ENCODE measurements at places on chromosomes 13 and 19.
A peak's percentile ranks its signal among the peaks of the same experiment; 100 is the strongest.

DNA sequence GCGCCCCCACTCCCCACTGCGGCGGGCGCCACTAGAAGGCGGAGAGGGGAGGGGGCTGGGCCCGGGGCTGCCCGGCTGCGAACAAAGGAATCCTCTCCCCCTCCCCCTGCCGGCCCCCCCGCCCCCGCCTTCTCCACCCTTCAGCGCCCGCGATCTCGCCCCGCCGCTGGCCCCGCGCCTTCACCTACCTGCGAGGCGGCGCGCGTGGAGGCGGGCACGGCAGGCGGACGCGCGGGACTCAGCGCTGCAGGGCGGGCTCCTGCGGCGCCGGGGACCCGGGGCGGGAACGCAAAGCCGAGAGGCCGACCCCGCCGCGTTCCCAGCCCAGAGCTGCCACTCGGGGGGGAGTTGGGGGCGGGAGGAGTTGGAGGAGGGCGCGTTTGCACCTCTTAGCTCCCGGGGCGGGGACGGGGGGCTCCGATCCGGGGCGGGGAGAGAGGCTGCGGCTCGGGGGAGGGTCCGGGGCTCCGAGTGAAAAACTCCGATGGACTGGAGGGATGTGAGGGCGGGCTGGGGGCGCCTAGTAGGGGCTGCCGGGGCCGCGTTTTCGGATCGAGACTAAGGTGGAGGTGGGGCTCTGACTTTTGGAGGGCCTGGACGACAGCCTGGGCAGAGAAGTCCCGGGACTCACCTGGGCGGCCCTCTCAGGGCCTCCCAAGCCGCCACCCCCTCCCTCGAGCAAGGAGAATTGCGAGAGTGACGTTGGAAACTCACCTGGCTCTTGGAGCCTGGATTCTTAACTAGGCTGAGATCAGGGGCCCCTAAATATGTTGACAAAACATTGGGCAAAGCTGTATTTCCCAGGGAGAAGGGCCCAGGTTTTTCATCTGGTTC, at the start of gene FBN3:
Gene FBN3, minus strand, starts transcription at position 332 of the 834 bp plus-strand sequence. CDS start 2,112 bp downstream, outside the sequence.
- DNase-seq, result no peak

DNA sequence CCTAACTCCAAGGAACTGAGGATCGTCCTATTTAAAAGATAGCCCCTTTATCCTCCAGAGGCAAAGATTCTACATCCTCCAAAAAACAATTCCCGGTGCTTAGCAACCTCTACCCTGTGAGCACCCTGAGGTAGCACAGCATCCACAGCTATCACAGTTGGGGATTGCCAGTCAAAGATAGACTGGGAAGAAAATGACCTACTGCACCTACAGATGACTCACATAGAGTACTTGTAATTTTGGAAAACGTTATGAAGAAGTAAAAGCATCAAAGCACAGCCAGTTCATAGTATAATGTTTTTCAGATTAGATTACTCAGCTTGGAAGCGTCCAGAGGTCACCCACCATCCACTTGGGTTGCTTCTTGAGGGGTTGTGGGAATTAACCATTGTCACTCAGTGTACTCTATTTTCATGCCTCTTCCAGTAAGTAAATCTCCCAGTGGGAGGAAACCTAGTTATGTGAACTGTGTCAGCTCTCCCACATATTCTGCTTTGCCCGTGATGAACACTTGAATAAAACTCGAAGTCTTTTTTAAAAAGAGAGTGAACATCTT, 8.9 kb upstream of the FAM124A start:
- no peak for DNase-seq

- no peak for DNase-seq
Observed at GRCh38 chr13:109728791-109729731, 57.3 kb downstream of the IRS2 start.

DNA sequence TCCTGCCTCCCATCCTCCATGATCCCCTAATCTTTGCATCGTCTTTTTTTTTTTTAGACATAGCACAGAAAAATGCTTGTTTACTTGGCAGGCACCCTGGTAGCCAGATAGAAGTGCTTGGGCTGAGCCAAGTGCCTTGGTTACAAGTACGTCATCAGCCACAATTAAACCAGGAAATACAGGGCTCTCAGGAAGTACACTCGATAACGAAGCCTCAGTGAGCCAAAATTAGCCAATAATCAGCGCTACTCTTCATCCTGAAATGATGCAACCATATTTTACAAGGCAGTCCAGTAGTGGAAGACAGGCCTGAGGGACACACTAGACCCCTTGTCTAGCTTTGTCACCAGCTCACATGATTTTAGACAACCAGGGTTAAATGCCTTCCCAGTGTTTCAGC, 194.0 kb upstream of the NBEA start:
- DNase-seq, result no peak

GRCh38 chr13:27904719-27905118, 15.1 kb upstream of the PDX1 start:
- DNase-seq, result no peak

- DNase-seq, result no peak
Observed at GRCh38 chr19:1658150-1659083, 6.0 kb upstream of the TCF3 start.

DNA sequence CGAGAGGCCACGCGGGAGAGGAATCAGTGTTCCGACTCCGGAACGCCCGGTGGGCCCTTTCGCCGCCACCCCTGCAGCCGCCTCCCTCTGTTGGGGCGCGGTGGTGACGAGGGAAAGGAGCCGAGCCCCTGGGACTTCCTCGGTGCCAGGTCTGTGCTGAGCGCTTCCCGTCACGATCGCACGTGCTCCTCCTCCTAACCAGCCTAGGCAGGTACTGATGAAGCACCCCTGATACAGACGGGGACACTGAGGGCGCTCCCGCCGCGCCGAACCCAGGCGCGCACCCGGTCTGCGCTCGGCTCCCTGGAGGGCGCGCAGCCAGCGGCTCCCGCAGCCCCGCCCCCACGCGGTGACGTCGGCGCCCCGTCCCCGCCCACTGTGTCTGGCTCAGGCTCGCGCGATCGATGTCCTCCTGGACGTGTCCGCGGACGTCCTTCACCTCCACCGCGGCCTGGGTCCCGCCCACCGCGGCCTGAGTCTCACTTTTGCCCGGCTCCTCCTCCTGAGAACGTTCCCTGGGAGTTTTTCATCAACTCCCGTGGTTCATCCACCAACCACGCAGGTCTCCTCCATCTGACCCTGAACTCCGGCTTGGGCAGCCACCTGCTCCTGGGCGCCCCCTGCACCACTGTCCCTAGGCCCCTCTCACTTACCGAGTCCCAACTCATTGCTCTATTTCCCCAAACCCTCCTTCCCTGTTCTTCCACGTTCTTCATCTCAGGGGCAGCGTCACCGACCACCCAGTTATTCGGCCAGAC, 2.6 kb upstream of the KLK15 start:
- peak; percentile 76 for DNase-seq

DNA sequence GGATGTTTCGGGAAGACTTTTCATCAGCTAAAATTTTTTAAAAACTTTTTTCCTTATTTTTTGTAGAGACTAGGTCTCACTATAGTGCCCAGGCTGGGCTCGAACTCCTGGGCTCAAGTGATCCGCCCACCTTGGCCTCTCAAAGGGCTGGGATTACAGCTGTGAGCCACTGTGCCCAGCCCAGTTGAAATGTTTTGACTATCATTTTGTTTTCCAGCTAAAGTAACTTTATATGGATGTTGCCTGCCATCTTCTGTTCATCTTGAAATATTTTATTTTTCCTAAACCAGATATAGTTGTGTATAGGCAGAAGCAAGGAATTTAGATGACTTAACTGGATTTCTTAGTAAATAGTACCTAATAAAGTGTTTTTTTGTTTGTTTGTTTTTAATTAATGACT, 7.0 kb downstream of the CAB39L start:
- no peak for DNase-seq

GRCh38 chr19:12162513-12162881, 399 bp upstream of the ZNF136 start:
- no peak for DNase-seq

DNA sequence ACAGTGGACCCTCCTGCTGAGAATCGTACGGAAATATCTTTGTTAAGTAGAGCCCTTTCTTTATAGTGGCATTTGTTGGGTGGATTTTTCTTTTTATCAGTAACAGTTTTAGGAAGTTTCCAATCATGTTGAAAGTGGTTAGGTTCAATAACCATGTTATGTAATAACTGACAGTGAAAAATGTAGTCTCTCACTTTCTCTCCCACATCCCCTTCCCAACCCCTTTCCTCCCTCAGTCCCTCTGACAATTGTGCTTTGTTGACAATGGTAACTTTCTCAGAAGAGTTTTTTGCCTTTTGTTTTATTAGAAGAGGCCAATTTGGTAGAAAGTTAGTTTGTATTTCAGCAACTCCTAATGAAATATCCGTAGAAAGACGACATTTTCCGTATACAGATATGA, 77.8 kb upstream of the SLAIN1 start:
- no peak for DNase-seq

GRCh38 chr19:17170538-17171297, 44.4 kb upstream of the USE1 start:
- no peak for DNase-seq

- no peak for DNase-seq
Observed at GRCh38 chr19:31057476-31057875, 291.8 kb downstream of the TSHZ3 start.

DNA sequence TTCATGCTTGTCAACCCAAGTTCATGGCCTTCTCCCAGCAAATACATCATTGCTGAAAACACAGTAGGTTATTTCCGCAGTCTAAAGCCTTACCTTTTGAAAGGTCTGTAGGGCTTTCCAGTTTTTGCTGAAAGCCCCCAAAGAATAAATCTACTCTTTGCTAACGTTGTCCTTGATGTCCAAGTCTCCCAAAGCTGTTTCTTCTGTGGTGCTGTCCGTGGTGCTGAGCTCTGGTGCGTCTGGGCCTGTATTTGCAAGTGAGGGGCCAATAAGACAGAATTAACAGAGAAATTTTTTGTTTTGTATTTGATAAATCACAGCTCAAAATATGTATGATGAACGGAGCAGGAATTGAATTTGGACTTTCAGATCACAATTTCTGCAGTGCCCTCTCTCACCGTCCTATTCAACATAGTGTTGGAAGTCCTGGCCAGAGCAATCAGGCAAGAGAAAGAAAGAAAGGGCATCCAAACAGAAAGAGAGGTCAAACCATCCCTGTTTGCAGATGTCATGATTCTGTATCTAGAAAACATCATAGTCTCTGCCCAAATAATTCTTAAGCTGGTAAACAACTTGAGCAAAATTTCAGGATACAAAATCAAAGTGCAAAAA, 9.8 kb upstream of the LGALS16 start:
- no peak for DNase-seq

DNA sequence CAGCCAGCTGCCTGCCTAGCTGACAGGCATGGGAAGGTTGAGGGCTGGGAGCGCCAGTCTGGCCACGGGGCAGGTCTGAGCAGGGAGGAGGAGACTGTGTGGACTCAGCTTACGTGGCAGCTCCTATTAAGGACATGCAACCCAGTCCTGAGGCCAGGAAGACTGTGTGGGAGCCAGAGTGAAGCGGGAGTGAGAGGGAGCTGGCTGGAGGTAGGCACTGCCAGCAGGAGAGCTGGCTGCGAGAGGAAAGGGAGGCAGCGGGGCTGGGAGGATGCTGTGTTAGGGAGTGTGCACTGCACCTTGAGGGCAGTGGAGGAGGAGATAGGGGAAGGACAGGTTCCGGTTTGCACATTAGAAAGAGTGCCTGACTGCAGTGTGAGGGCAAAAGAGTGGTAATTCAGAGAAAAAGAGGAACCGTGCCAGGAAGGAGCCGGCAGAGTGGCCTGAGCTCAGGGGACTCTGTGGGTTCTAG, 99.2 kb downstream of the SLC7A1 start:
- no peak for DNase-seq

DNA sequence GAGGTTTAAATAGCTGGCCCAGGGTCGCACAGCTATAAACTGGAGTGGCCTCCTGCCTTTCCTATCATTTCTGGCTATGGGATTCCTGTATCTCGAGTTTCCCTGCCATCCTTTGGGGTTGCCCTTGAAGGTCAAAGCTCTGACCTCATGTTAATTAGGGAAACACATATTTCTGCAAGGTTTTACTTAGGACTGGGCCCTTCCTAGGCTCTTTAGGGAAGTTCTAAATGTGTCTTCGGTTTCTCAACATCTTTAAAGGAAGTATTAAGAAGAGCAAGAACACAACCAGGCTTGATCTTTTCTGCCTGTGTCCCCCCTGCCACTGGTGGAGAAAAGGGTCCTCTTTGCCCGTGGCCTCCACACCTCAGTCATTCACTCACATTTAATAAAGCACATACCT, 10.8 kb downstream of the LCP1 start:
- no peak for DNase-seq

DNA sequence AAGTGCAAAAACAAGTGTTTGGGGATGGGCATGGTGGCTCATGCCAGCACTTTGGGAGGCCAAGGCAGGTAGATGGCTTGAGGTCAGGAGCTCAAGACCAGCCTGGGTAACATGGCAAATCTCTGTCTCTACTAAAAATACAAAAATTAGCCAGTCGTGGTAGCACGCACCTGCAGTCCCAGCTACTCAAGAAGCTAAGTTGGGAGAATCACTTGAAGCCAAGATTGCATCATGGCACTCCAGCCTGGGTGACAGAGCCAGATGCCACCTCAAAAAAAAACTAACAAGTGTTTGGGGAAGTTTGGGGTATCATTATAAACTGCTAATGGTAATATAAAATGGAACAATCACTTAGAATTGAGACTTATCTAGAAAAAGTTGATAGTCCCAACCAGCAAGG, 24.6 kb downstream of the XPO4 start:
- no peak for DNase-seq

DNA sequence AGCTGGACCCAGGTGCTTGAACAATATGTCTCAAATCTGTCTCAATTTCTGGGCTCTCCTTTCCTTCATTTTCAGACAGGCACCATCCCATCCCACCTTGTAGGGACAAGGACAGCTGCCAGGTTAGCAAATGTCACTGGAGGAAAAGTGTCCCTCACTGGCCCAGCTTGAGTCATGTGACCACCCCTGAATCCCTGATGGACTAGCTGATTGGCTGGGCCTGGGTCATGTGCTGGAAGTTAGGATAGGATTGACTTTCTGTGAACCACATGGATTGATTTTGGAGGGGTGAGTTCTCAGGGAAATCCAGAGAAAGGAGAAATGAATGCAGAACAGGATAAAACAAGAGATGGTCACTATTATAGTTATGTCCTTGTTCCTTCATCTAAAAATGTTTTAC, 28.2 kb upstream of the FXYD3 start:
- no peak for DNase-seq

DNA sequence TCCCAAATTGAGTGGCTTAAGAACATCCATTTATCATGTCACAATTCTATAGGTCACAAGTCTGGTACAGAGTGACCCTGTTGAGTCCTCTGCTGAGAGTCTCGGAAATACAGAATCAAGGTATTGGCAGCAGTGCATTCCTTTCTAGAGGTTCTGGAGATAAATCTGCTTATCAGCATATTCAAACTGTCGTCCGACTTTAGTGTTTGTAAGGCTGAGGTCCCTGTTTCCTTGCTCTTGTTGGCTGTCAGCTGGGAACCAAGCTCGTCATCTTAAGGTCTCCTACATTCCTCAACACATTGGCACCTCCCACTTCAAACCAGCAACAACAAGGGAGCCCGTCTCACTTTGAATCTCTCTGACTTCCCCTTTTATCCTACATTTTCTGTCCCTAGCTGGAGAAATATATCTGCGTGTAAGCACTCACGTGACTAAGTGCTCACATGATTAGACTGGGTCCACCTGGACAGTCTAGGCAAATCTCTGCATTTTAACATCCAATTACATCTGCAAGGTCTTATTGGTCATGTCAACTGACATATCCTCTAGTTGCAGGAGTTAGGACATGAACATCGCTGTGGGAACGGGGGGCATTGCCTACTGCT, 886.8 kb downstream of the PCDH9 start:
- DNase-seq, result no peak

Data from activated naive CD4-positive, alpha-beta T cell treated with anti-CD3 and anti-CD28 coated beads, Interleukin-2, amount 50 U/mL, for 16 hours (primary cell).